Activated naive CD4-positive, alpha-beta T cell treated with anti-CD3 and anti-CD28 coated beads, Interleukin-2, amount 10 ng/mL, durations not matched to agents 7 days and 5 days (primary cell): ENCODE measurements at places on chromosomes 7 and 10.
A peak's percentile ranks its signal among the peaks of the same experiment; 100 is the strongest.

GRCh38 chr7:100946766-100947365 lies 2.5 kb upstream of the MUC3A start:
- DNase-seq: no peak
- no peak overlapping the region for H3K27ac ChIP-seq
- no peaks in the 10 kb centered on the region for H3K4me1 ChIP-seq
- H3K27me3 ChIP-seq: peaks cover 40% of the 10 kb centered on the region

- no peaks in the 10 kb centered on the region for H3K36me3 ChIP-seq
- H3K4me3 ChIP-seq: no peak overlapping the region
- no peak for DNase-seq
- H3K27ac ChIP-seq: no peak overlapping the region
- no peaks in the 10 kb centered on the region for H3K4me1 ChIP-seq
These were observed 18.8 kb downstream of the TET1 start for GRCh38 chr10:68578974-68579373.

DNA sequence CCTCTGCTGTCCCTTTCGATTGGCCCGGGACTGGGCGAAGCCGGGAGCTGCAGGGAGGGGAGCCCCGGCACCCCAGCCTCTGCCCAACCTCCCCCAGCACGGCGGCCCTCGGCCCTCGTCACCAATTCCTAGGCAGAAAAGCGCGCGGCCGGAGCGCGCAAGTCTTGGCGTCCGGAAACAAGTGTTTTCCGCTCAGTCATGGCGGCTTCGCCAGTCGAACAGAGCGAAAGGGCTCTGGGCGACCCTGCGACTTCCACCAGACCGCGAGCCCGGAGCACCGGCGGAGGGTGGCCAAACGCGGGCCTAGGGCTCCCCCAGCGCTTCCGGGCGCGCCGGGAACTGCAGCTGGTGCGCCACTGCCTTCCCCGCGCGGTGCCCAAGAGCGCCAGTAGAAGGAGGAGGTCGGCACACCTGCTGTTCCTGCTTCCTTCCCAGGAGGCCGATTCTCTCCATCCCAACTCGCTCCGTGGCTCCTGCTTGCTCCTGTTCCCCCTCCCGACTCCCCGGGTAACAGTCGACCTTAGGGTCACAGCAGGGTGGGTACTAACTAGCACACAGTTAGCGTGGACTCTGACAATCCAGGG lies 729.9 kb downstream of the ZWINT start:
- peak overlapping the region; percentile 43 for H3K4me3 ChIP-seq
- no peak overlapping the region for H3K27ac ChIP-seq
- H3K36me3 ChIP-seq: no peaks in the 10 kb centered on the region
- peaks cover 21% of the 10 kb centered on the region for H3K27me3 ChIP-seq
- peaks cover 9% of the 10 kb centered on the region for H3K4me1 ChIP-seq

DNA sequence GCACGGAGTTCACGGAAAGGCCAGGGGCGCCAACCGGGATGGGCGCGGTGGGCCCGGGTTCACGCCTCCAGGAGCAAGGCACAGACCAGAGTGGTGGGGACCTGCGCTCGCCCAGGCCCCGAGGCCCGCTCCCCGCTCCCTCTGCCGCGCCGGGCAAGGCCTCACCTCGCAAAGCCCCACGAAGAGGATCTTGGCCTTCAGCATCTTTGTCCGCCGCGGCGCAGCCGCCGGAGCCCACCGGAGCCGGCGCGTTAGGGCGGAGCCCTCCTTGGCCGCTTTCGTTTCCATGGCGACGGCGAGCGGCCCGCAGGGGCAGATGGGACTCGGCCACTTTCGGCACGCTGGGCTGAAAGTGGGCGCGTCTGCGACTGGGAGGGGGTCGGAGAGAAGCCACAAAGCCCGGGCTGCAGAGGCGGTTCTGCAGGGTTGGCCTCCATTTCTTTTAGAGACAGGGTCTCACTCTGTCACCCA lies 944.4 kb upstream of the ZNF722 start:
- no peaks in the 10 kb centered on the region for H3K4me1 ChIP-seq
- no peaks in the 10 kb centered on the region for H3K36me3 ChIP-seq
- H3K27ac ChIP-seq: no peak overlapping the region
- H3K4me3 ChIP-seq: no peak overlapping the region
- no peak for DNase-seq
- H3K27me3 ChIP-seq: no peaks in the 10 kb centered on the region

GRCh38 chr7:150910996-150911422 lies 58.7 kb downstream of the AOC1 start:
- no peak for DNase-seq
- peaks cover 9% of the 10 kb centered on the region for H3K4me1 ChIP-seq
- peaks cover 3% of the 10 kb centered on the region for H3K36me3 ChIP-seq
- H3K27me3 ChIP-seq: peaks cover 63% of the 10 kb centered on the region

DNA sequence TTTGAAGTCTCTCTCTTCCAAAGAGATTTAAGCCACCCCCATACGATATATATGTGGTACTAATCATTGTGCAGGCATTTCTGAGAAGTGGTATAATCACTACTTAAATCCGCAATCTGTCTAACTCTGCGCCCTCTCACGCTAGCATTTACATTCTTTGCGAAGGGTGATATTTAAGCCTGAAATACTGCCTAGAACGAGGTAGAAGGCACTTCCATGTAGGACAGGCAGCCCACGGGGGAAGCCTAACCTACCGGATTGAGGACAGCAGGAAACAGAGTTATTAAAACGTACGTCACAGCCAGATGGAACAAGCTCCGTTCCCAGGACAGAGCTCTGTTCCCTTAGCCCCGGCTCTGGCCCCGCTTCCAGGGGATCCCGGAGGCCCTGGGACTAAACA lies 59.3 kb upstream of the ECHDC3 start:
- peaks cover 32% of the 10 kb centered on the region for H3K27me3 ChIP-seq
- no peak overlapping the region for H3K4me3 ChIP-seq
- H3K36me3 ChIP-seq: peaks cover 1% of the 10 kb centered on the region
- no peak overlapping the region for H3K27ac ChIP-seq
- no peak for DNase-seq
- peaks cover 54% of the 10 kb centered on the region for H3K4me1 ChIP-seq

DNA sequence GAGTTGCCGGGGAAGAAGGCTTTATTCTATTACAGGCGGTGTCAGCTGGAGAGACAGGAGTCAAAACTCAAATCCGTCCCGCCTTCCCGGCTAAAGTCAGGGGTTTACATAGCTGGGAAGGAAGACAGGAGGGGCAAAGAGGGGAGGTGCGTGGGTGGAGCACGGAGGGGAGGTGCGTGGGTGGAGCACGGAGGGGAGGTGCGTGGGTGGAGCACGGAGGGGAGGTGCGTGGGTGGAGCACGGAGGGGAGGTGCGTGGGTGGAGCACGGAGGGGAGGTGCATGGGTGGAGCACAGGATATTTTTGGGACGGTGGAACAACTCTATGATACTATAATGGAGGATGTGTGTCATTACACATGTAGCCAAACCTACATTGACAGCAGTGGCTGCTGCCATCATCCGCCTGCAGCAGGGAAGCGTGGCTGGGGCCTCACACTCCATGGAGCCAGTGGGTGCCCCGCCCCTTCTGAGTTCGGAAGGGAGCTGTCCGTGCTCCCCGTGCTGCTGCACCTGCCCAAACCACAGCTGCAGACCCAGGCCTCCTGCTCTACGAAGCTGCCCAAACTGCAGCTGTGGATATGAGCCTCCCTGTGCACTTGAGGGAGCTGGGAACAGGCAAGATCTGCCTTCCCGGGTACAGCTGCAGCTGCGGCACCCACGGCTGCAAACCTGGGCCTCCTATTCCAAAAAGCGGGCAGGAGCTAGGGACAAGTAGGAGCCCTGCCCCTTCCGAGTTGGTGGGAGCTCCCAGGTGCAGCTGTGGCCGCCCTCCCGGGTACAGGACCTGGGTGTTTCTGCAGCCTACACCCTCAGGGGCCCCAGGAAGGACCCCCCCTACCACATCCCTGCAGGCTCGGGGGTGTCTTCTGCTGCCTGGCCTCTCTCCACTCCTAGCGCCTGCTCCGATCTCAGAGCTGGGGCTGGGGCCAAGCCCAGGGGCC lies 119.4 kb downstream of the DYNC2I1 start:
- DNase-seq: peak; percentile 71
- H3K4me1 ChIP-seq: peaks cover 20% of the 10 kb centered on the region
- H3K27ac ChIP-seq: no peak overlapping the region
- H3K36me3 ChIP-seq: peaks cover 3% of the 10 kb centered on the region
- H3K4me3 ChIP-seq: peak overlapping the region; percentile 69

DNA sequence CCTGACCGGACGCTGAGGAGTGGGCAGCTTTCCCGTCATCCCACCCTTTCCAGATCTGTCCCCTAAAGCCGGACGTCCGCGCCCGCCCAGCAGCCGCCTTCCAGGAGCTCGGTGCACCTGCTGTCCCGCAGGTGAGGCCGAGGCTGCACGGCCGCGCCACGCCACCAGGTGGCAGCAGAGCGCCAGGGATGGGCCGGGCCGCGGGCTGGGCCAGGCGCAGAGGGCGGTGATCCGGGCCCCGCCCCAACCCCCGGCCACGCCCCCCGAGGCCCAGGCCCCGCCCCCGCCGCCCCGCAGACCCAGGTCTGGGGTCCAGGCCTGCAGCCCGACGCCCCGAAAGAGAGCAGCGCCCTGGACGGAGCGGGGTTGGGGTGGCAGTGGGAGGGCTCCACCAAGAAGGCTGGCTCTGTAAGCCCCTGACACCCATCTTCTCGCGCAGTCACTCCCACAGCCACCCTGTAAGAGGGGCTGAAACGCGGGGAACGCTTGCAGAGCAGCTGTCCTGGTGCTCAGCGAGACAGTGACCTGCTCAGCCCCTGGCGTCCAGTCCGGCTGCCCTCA lies 32.2 kb downstream of the FOXL3 start:
- H3K4me1 ChIP-seq: no peaks in the 10 kb centered on the region
- H3K4me3 ChIP-seq: no peak overlapping the region
- no peak overlapping the region for H3K27ac ChIP-seq
- no peaks in the 10 kb centered on the region for H3K36me3 ChIP-seq
- H3K27me3 ChIP-seq: peaks cover 54% of the 10 kb centered on the region
- DNase-seq: peak; percentile 85

DNA sequence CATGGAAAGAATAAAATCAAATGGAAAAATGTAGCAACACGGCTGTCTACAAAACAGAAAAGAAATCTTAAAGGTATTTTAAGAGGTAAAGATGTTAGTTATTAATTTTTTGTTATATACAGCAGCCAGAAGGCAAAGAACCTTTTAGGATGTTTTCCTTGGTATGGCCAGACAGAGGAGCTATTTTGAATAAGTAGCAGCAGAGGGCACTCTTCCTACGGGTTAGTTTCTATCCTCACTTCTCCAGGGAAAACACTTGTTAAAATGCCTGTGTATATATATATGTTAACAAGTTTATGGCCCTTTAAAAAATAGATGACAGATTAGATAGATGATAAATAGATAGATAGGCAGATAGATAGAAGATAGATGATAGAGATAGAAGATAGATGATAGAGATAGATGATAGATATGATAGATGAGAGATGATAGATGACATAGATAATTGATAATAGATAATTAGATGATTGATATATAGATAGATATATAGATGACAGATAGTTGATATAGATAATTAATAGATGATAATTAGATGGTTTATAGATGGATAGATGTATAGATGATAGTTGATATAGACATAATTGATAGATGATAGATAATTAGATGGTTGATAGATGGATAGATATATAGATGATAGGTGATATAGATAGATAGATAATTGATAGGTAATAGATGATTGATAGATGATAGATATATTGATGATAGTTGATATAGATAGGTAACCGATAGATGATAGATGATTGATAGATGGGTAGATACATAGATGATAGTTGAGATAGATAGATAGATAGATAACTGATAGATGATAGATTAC lies 57.8 kb upstream of the WIPF3 start:
- no peaks in the 10 kb centered on the region for H3K36me3 ChIP-seq
- no peak overlapping the region for H3K27ac ChIP-seq
- no peak overlapping the region for H3K4me3 ChIP-seq
- DNase-seq: no peak
- no peaks in the 10 kb centered on the region for H3K4me1 ChIP-seq

- H3K27me3 ChIP-seq: no peaks in the 10 kb centered on the region
- no peak for DNase-seq
- H3K4me1 ChIP-seq: no peaks in the 10 kb centered on the region
- no peak overlapping the region for H3K27ac ChIP-seq
These were observed 344.3 kb downstream of the GLRX3 start for GRCh38 chr10:130480491-130480890.

GRCh38 chr10:63241841-63242281 lies 108.7 kb downstream of the NRBF2 start:
- H3K4me3 ChIP-seq: peak overlapping the region; percentile 67
- H3K27me3 ChIP-seq: no peaks in the 10 kb centered on the region
- H3K4me1 ChIP-seq: peaks cover 79% of the 10 kb centered on the region
- peak overlapping the region; percentile 91 for H3K27ac ChIP-seq
- peaks cover 33% of the 10 kb centered on the region for H3K36me3 ChIP-seq
- DNase-seq: no peak

DNA sequence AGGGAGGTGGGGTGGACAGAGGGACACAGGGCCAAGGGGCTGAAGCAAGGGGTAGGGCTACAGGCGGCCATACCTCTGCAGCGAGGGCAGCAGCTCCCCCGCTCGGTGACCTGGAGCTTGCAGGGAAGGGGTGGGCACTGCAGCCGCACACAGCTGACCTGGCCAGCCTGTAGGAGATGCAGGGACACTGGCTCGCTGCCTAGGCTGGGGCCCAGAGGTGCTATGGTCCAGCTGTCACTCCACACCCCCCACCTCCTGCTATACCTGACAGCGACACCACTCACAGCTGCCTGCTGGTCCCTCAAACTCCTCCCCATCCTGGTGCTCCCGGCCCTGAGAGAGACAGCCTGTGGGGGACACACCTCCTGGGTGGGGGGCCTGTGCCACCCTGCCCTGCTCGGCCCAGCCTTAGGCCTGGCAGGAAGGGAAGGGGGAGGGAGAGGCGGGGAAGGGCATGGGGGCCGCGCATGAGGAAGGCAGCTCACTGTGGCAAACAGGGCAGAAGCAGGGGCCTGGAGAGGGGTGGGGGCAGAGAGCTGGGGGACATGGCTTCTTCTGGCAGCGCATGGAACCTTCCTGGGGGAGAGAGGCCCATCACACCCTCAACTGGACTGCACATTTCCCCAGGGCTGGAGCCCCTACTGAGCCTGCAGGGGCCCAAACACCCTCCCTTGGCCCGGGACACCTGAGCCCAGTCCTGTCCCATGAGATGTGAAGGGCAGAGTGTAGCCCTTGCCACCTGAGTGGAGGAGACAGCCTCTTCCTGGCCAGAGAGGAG lies 23.9 kb downstream of the ATP6V1F start:
- H3K27ac ChIP-seq: no peak overlapping the region
- no peak overlapping the region for H3K4me3 ChIP-seq
- H3K27me3 ChIP-seq: peaks cover 13% of the 10 kb centered on the region
- no peaks in the 10 kb centered on the region for H3K36me3 ChIP-seq

DNA sequence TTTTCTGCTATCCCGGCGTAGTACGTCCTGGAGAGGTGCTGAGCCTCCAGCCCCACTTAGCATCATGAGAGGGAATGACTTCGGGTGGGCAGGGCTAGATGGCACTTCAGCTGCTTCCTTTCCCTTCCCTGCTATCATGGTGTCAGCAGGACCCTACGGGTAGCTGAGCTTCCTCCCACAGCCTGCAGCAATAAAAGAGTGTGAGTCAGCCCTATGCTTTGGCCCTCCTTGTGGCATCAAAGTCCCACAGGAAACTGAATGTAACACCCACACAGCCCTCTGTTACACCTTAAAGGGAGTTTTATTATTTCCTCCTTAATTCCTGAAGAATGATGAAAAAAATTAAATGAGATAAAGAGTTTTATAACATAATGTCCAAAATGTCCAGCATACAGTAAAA lies 458.1 kb downstream of the RPS24 start:
- no peak overlapping the region for H3K27ac ChIP-seq
- H3K4me1 ChIP-seq: no peaks in the 10 kb centered on the region
- no peak overlapping the region for H3K4me3 ChIP-seq
- H3K27me3 ChIP-seq: peaks cover 20% of the 10 kb centered on the region
